ENCODE measurements at places on chromosomes 1 and 21. TPM values are rescaled to one million over a fixed set of nuclear protein-coding genes. Genes with fewer than 3 reads are reported as not detected.

- peak overlapping the region; percentile 94 for H3K4me3 ChIP-seq
- peaks cover 12% of the 10 kb centered on the region for H3K36me3 ChIP-seq
- H3K27me3 ChIP-seq, result peaks cover 4% of the 10 kb centered on the region
- peaks cover 5% of the 10 kb centered on the region for H3K4me1 ChIP-seq
- H3K27ac ChIP-seq, result no peak overlapping the region
Measured at GRCh38 chr21:43790010-43790524, 690 bp downstream of the RRP1 start.

DNA sequence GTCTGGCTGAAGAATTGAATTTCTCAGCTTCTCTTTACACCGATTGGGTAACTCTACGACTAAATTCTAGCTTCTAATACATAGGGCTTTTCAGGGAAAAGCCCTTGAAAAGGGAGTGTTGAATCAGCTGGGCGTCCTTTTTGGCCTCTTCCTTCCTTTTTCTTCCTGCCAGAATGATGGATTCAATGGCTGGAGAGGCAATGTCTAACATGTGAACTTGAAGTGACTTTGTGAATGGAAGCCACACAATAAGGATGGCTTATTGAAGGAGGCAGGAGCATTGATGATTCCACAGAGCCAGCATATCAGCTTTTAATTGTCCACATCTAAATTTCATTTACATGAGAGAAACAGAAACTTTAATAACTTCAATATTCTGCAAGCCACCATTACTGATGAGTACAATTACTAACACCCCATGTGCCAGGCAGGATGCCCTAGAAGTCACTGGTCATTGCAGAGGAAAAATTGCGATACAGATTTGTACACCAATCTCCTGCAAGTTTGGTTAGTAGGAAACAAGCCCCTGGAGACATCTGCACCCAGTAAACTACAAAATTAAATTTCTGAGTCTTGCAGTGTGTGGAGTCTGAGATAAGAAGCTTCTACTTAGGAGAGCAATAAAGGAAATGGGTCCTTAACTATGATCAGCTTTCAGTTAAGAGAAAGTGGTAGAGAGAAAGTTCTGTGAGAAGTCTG lies 56.1 kb downstream of the STYXL2 start:
- peaks cover 2% of the 10 kb centered on the region for H3K27me3 ChIP-seq
- peaks cover 24% of the 10 kb centered on the region for H3K4me1 ChIP-seq
- H3K36me3 ChIP-seq, result no peaks in the 10 kb centered on the region
- H3K27ac ChIP-seq, result no peak overlapping the region
- no peak overlapping the region for H3K4me3 ChIP-seq

DNA sequence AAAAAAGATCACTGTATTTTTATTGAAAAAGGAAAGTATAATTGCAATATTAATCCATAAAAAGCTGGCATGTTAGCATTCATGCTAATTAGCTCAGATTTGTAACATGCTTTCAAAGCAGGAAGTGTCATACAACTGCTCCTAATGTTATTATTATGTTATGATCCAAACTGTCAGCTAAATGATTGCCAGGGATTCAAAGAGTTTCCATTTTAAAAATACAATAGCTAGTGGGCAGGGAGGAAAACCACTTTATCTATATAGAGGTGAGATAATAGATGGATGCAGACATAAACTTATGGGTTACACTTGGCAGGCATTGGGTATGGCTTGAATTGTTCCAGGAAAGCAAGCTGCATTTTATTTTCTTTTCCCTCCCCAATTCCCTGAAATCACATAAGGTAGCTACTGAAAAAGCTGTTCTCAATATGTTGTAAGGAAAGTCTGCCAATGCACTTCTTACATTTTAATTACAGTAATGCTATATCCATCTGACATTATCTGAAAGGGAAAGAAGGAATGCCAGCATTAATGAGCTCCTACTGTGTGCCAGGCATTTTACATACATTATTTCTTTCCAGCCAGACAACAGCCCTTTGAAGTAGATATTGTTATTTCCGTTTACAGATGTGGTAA lies 9.8 kb upstream of the MYSM1 start:
- H3K4me3 ChIP-seq, result no peak overlapping the region
- no peak overlapping the region for H3K27ac ChIP-seq
- H3K27me3 ChIP-seq, result no peaks in the 10 kb centered on the region
- H3K4me1 ChIP-seq, result peaks cover 8% of the 10 kb centered on the region
- H3K36me3 ChIP-seq, result no peaks in the 10 kb centered on the region
- DNase-seq, result no peak

DNA sequence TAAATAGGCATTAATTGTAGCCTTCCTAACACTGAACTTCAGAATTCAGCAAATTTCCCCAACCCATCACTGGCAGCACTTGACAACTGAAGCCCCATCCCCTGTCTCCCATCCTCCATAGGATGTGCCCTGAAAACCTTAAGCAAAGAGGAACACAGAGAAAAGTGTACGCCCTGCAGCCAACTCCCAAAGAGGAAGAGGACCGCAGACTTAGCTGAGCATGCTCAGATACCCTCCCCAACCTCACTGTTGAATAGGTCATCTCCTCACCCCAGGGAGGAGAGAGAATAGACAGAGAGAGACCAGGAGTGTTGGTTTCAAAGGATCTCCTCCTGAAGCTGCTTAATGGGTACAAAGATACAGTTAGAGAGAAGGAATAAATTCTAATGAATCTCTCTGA lies 50.5 kb downstream of the CD2 start:
- H3K27ac ChIP-seq, result no peak overlapping the region
- H3K27me3 ChIP-seq, result peaks cover 1% of the 10 kb centered on the region
- no peaks in the 10 kb centered on the region for H3K36me3 ChIP-seq
- H3K4me3 ChIP-seq, result no peak overlapping the region

DNA sequence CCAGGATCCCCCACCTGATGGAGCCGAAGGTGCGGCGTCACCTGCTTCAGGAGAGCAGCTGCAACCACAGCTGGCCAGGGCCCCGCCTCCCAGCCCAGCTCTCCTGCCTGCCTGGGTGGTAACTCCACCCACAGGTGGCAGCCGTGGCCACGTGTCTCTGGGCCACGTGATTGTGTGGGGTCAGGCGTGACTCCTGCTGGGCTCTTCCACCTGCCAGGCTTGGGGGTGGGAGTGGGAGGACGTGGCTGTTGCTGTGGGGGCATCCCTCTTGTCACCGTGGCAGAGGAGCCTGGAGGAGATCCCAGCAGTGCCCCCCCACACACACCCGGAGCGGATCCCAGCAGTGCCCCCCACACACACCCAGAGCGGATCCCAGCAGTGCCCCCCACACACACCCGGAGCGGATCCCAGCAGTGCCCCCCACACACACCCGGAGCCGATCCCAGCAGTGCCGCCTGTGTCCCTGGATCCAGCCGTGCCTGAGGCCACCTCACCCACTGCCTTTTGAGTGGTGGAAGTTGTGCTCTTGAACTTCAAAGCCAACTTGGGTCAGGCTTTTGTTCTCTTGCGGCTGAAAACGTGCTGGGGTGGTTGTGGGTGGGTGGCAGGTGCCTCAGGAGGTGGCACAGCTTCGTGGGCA lies 32.2 kb downstream of the POFUT2 start:
- DNase-seq, result no peak
- H3K4me3 ChIP-seq, result no peak overlapping the region
- H3K27ac ChIP-seq, result no peak overlapping the region
- H3K27me3 ChIP-seq, result no peaks in the 10 kb centered on the region
- H3K36me3 ChIP-seq, result no peaks in the 10 kb centered on the region

GRCh38 chr1:183418696-183419095 lies 516 bp upstream of the NMNAT2 start:
- peaks cover 22% of the 10 kb centered on the region for H3K4me1 ChIP-seq
- H3K4me3 ChIP-seq, result peak overlapping the region; percentile 53
- H3K27ac ChIP-seq, result no peak overlapping the region
- H3K27me3 ChIP-seq, result peaks cover 11% of the 10 kb centered on the region

- no peak overlapping the region for H3K27ac ChIP-seq
- H3K36me3 ChIP-seq, result no peaks in the 10 kb centered on the region
- DNase-seq, result no peak
Measured at GRCh38 chr1:17845583-17845982, 90.5 kb downstream of the ACTL8 start.

- peaks cover 21% of the 10 kb centered on the region for H3K36me3 ChIP-seq
- peaks cover 11% of the 10 kb centered on the region for H3K27me3 ChIP-seq
- H3K27ac ChIP-seq, result no peak overlapping the region
Measured at GRCh38 chr1:205591522-205592351, 40.1 kb downstream of the ELK4 start.

DNA sequence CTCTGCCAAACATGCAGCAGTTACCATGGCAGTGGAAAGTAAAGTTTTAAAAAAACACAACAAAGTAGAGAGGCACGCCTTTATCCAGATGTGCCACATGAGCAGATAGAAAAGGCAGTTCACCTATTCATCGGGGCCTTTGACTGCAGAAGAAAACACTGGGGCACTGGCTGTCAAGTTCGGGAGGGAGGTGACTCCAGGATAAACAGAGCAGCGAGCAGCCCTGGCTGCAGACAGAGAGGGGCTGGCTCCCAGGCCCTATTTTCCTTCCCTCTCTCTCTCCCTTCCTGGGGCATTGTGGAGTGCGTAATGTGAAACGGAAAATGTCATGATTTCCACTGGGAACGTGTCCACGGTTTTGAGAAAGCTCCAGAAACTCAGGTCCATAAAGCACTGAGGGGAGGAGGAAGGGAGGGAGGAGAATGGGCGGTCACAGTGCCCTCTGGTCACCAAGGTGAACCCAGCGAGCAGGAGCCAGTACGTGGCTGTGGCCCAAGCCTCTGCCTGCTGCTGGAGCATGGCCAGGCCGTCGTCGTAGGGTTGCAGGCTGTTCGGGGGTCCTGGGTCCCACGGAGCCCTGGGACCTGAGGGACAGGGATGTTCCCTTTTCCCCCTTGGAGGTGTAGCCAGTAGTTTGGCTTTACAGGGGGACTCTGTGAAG lies 114.7 kb upstream of the IRF2BP2 start:
- peaks cover 22% of the 10 kb centered on the region for H3K27me3 ChIP-seq
- H3K4me3 ChIP-seq, result peak overlapping the region; percentile 56
- no peaks in the 10 kb centered on the region for H3K36me3 ChIP-seq
- H3K4me1 ChIP-seq, result peaks cover 92% of the 10 kb centered on the region
- H3K27ac ChIP-seq, result peak overlapping the region; percentile 100

DNMT3L gene
- total RNA-seq, result not detected

GLIS1 gene
- not detected for total RNA-seq

SLC26A9 gene
- not detected for total RNA-seq

RNU1-4 gene
- total RNA-seq, result 3,428 TPM

SLAMF1 gene
- total RNA-seq, result not detected

All from endothelial cell (in vitro differentiated cells).